DMS79 (cell line): ENCODE measurements at places on chromosomes 4 and X.

DNA sequence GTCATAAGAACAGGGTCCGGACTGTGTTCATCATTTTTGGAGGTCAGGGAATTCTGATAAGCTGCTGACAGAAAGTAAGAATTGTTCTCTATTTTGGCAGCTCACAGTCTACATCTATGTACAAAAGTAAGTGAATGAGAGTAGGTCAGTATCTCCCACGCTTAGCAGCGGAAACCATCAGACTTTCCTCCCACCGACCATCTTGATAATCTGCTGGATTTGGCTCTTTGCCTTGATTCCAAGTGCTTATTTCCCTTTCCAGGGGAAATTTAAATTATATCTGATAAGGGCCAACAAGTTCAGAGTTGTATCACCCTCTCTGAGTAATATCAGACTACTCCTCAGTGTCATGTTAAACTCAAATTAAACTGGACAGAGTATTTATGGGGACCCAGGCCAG lies 118.0 kb downstream of the CAMK2D start:
- no peak for DNase-seq

DNA sequence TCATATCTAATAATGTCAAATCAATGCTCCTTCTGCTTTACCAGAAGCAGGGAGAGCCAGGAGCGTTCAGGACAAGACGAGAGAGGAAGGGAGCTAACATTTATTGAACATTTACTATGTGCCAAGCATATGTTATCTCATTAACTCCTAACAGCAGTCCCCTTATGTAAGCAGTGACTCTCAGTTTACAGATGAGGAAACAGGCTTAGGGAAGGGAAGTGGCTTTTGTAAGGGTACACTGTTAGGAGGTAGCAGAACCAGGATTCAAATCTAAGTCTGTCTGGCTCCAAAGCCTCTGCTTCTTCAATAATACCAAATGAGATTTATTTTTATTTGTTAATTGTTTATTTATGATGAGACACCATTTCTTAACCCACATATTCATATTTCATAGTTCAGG lies 2.6 kb upstream of the STARD8 start:
- DNase-seq: no peak

DNA sequence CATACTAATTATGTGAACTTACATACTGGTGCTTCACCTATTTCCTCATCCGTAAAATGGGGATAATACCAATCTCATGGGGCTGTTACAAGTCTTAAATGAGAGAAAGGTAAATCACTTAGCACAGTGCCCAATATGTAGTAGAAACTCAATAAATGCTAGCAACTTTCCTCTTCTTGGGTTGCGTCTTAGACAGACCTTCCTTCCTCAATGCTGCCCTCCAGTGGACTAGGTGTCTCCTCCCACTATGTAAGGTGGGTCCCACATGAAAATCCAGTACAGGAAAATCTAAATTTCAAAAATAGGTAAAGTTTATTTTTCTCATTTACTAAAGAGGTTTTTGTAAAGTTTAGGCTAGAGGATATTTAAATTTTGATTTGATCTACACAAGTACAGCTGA lies 20.6 kb downstream of the ZDHHC9 start:
- DNase-seq: no peak

DNA sequence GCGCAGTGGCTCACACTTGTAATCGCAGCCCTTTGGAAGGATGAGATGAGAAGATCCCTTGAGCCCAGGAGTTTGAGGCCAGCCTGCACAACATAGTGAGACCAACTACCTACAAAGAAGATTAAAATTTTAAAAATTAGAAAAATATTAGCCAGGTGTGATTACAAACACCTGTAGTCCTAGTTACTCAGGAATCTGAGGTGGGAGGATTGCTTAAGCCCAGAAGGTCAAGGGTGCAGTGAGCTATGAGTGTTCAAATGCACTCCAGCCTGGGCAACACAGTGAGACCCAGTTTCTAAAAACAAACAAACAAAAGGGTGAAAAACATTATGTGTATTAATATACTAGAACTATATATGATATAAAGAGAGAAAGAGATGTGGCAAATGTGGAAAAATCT lies 36.8 kb upstream of the NKX6-1 start:
- DNase-seq: no peak

DNA sequence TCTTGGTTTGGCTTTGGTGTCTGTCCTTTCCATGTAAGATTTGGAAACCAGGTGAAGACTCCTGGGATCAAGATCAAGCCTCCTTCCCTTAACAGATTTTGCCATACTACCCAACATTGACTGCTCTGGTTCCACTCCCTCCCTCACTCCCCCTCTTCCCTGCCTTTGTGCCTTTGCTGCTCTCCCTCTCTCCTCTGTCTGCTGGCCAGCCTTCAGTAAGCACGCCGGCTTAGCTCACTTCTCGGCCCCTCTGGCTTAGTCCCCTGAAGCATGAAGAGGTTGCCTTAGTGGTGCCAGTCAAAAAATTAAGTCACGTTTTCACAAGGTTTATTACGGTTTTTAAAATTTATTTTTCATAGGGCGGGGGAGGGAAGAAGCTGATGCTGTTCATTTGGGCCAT lies 6.0 kb downstream of the GRIA3 start:
- DNase-seq: no peak

DNA sequence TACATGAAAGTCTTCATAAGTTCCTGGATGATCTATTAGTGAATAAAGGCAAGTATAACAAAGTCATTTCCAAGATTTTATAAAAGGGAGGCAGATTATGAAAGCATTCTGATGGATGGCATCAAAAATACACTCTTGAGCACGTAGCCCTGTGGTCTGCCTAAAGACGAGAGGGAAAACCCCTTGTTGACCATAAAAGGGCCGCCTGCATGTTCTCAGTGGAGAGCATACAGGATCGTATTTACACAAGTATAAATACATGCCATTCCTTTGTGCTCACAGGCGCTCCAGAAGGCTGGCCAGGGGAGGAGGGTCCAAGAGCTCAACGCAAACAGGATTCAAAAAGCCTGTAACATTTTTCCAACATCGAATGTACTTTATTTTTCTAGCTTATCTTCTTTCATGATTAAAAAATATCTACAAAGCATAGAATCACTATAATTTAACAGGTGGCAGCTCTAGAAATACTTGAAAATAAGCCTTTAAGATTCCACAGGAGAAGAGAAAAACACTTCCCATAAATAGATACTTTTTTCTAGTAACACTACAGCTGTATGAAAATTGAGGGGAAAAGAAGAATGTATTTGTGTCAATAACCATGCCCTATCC lies 29.6 kb downstream of the PDGFC start:
- DNase-seq: no peak
